CD4-positive, alpha-beta T cell treated with Interleukin-6 for 4 hours (primary cell): ENCODE measurements at places on chromosomes 1 and 21.

GRCh38 chr1:38580594-38580993 lies 279.0 kb downstream of the RRAGC start:
- DNase-seq: no peak

DNA sequence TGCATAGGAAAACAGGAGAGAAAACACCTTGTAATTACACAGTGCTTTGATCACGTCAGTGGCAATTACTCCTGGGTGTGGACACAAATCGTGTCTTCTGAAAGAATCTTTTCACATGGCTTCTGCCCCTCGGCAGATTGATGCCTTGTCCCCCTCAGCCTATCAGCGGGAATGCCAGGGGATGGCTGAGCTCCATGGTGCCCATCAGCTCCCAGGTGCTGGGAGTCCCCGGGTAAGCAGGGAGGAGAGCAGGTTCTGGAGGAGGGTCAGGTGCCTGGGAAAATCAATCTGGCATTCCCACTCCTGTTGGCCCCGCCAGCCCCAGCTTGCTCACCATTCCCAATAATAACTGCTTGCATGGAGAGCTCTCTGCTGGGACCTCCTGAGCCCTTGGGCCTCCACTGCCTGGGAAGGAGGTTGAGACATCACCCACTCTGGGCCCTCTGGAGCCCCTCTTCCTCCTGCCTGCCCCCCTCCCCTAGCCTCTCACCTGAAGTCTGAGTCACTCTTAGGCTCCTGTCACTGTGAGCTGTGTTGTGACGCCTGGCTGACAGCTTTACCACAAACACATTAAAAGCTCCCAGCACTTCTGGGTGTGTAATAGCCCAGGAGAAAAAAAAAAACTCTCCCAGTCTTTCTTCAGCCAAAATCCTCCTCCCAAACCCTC lies 4.9 kb downstream of the CAMK2N1 start:
- no peak for DNase-seq

DNA sequence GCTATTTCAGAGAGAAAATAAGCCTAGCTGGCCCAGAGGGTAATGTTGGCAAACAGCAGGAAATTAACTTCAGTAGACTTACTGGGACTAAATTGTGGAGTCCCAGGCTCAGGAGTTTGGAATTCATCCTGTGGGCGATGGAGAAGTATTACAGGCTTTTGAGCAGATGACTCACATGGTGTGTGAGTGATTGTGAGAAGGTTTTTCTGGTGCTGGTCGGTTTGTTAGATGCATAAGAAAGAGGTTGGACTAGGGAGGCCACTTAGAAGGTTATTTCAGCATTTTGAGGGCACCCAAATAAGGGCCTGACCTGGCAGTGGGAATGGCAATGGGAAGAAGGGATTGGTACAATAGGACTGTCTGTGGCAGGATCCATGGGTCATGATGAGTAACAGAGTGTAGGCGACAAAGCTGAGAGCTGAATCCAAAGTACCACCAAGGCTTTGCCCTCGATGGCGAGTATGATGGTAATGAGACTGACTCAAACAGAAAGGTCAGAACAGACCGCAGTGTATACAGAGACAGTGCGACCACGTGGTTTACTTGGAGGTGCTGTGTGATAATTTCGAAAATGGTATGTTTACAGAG lies 69.2 kb upstream of the KIF26B start:
- DNase-seq: no peak

GRCh38 chr1:27496604-27497155 lies 6.7 kb upstream of the WASF2 start:
- no peak for DNase-seq

DNA sequence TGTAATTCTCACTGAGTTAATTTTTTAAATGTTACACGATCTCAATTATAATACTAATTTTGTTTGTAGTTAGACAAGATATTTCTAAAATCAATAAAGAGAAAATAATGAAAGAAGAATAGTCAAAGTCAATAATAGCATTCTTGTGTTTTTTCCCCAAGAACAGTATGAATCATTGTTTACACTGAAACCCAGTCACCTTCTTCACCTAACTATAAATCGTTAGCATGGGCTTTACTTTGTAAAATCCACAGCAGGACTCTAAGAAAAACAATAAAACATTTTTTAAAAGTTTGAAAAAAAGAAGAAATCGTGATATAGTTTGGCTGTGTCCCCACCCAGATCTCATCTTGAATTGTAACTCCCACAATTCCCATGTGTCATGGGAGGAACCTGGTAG lies 234.6 kb upstream of the LYPLAL1 start:
- no peak for DNase-seq

DNA sequence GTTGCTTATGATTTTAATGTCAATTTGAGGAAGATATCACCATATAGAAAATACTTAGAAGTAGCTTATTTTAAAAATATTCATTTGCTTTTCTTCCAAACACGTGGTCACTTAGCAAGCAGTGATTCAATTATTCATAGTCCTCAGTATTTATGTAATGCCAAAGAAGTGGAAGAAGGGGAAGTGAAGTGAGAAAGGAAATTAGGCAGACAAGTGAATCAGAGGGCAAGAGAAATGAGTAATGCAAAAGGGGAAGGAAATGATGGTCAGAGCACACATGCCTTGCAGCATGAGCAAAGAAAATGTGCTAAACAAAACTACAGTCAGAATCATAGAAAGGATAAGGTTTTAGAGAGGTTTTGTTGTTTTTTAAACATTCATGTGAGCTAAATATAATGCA lies 31.8 kb downstream of the SDCCAG8 start:
- DNase-seq: peak; percentile 6

DNA sequence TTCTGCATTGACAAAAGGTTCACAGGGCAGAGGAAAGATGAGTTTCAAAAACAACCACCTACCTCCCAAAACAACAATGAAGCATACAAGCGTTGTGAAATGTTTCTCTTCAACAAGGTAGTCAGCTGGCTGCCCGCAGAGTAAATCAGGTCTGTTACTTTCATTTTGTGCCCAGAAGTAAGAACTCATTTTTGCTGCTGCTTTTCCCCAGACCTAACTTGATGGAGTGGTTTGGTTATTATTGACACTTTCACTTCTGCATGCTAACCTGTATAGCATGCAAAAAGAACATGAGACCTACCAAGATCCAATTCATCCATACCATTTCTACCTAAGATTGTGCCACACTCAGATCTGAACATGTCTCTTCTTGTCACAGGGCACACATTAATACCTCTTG lies 1.3 kb downstream of the SLC9C2 start:
- no peak for DNase-seq

GRCh38 chr1:30423570-30423969 lies 299.8 kb downstream of the MATN1 start:
- no peak for DNase-seq

DNA sequence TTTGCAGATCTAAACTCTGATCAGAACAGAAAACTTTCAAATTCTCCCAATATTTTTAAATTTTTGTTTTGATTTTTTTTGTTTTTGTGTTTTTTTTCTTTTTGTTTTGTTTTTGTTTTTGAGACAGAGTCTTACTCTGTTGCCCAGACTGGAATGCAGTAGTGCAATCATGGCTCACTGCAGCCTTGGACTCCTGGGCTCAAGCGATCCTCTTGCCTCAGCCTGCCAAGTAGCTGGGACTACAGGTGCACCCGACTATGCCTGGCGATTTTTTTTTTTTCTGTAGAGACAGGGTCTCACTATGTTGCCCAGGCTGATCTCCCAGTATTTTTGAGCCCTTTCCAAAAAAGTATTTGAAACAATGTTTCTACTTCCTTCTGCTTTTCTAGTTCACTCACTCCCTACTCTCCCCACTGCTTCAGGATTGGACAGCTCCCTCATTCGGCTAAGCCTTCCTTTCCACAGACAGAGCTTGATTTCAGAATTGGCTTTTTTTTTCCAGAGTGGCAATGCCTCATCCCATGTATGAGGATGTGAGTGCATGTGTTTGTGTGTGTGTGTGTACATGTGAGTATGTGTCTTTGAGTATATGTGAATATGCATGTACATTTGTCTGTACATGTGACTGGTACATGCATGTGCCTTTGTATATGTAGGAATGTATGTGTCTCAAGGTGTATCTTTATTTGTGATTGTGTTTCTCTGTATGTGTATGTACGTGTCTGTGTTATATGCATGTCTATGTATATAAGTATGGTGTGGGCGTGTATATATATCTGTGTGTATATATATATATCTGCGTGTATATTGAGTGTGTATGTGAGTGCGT lies 11.9 kb downstream of the LHX4 start:
- no peak for DNase-seq

GRCh38 chr21:38848187-38848609 lies 42.5 kb downstream of the ETS2 start:
- DNase-seq: no peak

- DNase-seq: no peak
Measured at GRCh38 chr1:83909687-83910086, 89.2 kb downstream of the TTLL7 start.

DNA sequence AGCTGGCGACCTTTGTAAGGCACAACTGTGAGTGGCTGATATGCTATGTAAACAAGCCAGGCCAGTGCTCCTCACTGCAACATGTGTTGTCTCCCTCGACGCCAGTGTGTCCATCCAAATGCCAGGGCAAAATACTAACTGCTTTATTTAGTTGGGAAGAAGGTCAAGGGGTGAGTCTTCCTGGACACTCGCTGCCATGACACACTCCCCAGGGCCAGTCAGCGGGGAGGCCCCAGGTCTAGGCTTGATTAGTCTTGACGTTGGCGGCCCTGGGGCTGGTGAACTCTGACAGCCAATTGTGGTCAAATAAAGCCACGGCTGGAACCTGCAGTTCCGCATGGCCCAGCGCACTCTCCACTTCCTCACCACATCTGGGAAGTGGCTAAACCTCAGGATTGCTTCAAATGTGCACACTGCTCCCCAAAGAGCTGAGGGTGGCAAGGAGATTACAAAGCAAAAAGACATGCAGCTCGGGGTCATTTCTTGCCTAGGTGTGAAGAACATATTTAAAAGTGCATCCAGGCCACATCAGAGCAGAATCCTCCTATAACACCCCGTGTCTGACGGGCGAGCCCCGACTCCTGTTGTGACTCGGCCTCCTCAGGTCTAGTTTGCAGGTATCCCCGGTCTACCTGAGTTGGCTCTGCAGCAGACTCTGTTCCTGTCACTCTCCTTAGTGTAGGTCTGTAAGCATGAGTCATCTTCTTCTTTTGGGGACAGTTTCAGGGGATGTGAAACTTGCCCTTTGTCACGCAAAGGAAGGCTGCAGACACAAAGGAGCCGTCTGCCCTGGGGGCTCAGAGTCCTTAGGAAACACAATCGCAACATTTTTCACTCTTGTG lies 183.5 kb downstream of the RUNX1 start:
- DNase-seq: peak; percentile 70

DNA sequence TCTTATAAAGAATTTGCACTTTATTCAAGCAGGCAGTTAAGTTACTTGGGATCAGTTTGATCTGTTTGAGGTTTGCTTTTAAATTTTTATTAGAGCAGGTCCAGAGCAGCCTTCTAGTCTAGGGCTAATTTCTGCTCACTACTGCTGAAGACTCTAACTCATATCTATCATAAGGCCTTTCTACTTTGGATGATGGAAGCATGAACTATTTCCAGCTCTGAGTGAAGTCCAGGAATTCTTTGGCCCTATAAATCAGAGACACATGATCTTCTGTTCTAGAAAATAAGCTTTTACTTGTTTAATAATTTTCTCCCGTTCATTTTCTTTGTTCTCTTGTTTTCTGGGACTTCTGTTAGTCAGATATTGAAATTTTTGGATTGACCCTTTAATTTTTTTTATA lies 14.7 kb downstream of the NIBAN1 start:
- DNase-seq: no peak

DNA sequence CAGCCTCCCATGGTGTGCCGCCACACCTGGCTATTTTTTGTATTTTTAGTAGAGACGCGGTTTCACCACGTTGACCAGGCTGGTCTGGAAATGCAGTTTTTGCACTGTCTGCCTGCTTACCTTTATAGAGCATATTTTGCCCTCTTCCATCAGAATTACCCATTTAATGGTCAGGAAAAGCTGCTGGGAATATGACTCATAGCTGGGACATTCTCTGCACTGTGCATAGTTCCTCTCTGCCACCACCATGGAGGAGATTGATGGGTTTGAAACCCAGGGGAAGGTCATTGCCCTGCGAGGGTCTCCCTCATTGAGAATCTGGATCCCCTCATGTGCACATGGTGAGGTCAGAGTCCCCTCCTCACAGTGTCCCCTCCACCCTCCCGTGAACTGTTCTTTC lies 32.1 kb downstream of the MX1 start:
- no peak for DNase-seq

- DNase-seq: no peak
Measured at GRCh38 chr1:233359431-233359830, 31.9 kb downstream of the MAP3K21 start.

GRCh38 chr1:27878787-27879335 lies 6.5 kb downstream of the THEMIS2 start:
- no peak for DNase-seq

GRCh38 chr1:183506561-183506960 lies 34.3 kb downstream of the SMG7 start:
- DNase-seq: no peak

GRCh38 chr1:213844632-213845031 lies 143.1 kb upstream of the PROX1 start:
- DNase-seq: no peak

GRCh38 chr1:93815366-93816110 lies 63.5 kb downstream of the DNTTIP2 start:
- no peak for DNase-seq

GRCh38 chr1:28104866-28105467 lies 16.6 kb upstream of the EYA3 start:
- no peak for DNase-seq

GRCh38 chr1:248850124-248850523 lies 8.8 kb downstream of the ZNF692 start:
- DNase-seq: no peak

- no peak for DNase-seq
Measured at GRCh38 chr1:113903501-113904292, 902 bp downstream of the AP4B1 start.

DNA sequence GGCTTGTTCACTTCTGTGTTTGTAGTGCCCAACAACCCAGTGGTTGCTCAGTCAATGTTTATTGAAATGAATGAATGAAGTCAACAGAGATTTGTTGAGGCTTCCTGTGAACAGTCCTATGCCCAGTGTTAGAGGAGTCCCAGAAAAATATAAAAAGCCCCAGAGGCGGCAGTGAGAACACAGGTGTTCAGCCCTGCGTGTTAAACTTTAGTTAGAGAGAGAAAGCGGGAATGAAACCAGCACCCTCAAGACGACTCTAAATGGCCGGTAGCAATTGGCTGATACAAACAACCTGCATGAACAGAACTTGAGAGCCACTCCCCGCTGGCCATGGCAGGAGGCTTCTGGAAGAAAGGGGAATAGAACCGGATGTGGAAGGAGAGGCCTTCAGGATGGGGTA lies 22.6 kb downstream of the TMEM51 start:
- no peak for DNase-seq

GRCh38 chr1:174954073-174954460 lies 45.7 kb upstream of the CACYBP start:
- DNase-seq: no peak

- no peak for DNase-seq
Measured at GRCh38 chr1:73910062-73910461, 287.9 kb downstream of the LRRIQ3 start.
